ENCODE measurements at places on chromosomes 1 and 21.

GRCh38 chr1:52588027-52588426, 14.1 kb upstream of the GPX7 start:
- no peaks in the 10 kb centered on the region for H3K4me1 ChIP-seq
- no peaks in the 10 kb centered on the region for H3K36me3 ChIP-seq
- no peak overlapping the region for H3K27ac ChIP-seq
- no peaks in the 10 kb centered on the region for H3K27me3 ChIP-seq
- H3K4me3 ChIP-seq = no peak overlapping the region
- no peak for DNase-seq

DNA sequence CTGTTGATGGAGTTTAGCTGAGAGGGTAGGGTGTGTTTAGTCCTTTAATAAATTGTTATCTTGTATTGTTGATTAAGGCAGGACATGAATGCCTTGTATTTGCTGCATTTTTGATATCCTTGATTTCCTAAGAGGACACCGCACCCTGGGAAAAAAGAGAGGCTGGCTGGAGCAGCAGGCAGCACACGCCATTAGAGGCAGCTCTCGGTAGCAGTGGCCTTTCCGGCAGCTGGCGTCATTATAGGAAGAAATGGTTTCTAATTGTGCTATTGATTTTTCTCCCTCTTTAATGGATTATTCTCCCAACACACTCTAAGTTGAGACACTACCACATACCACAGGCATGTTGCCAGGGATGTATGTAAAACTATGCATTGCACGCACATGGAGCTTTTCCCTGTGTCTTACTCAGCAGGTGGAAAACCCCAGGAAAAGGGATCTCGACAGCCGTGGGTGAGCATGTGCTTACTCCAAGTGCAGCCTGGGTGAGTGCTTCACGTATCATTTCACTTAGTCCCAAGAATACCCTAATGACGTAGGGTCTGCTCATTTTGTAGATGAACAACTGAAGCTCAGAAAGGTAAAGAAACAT, 440.4 kb upstream of the RUNX1 start:
- no peaks in the 10 kb centered on the region for H3K4me1 ChIP-seq
- no peak overlapping the region for H3K4me3 ChIP-seq
- H3K36me3 ChIP-seq = no peaks in the 10 kb centered on the region
- no peaks in the 10 kb centered on the region for H3K27me3 ChIP-seq

DNA sequence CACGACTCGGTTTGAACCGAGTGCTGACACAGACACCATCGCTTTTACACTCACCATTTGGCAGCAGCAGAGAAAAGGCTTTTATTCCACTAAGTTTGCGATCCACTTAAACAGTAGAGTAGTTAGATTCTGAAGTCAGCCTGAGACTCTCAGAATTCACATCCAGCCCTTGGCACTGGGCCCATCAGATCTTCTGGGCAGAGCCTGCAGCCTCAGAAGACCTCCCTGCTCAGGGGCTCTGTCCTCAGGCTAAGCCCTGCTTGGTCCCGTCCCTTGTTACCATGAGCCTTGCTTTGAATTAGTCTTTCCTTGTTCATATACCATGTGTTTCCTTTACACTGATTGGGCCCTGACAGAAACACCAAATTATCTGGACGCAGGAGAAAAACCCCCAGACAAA, 41.4 kb upstream of the AJAP1 start:
- H3K27ac ChIP-seq = no peak overlapping the region
- no peaks in the 10 kb centered on the region for H3K4me1 ChIP-seq
- no peaks in the 10 kb centered on the region for H3K36me3 ChIP-seq
- no peak for DNase-seq
- H3K27me3 ChIP-seq = peaks cover 2% of the 10 kb centered on the region

GRCh38 chr1:180566026-180566425, 7.3 kb downstream of the OVAAL start:
- no peaks in the 10 kb centered on the region for H3K27me3 ChIP-seq
- DNase-seq = no peak
- no peak overlapping the region for H3K4me3 ChIP-seq
- H3K4me1 ChIP-seq = peaks cover 5% of the 10 kb centered on the region
- H3K27ac ChIP-seq = no peak overlapping the region
- H3K36me3 ChIP-seq = no peaks in the 10 kb centered on the region
